ENCODE measurements at places on chromosomes 2 and 18.

GRCh38 chr2:27291865-27292264, 9.6 kb downstream of the TRIM54 start:
- no peak overlapping the region for H3K27ac ChIP-seq
- DNase-seq, result no peak
- no peak overlapping the region for H3K4me3 ChIP-seq
- no peaks in the 10 kb centered on the region for H3K27me3 ChIP-seq
- no peaks in the 10 kb centered on the region for H3K4me1 ChIP-seq

DNA sequence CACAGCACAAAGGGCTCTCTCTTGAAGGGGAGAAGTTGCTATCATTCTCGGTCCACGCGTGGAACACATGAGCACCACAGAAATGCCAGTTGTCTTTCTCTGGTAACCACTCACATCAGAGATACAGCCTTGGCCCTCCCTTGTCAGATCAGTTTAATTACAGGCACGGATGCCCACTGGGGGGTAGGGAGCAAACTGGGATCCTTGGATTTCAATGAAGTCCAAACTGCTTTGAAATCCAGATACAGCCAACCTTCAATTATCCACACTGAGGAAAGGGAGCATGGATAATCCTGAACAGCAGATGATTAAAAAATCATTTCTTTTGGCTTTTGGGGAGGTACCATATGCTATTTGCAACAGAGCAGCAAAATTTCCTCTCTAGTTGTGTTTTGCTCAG, 63.7 kb upstream of the DAPL1 start:
- no peak overlapping the region for H3K27ac ChIP-seq
- H3K36me3 ChIP-seq, result no peaks in the 10 kb centered on the region
- H3K27me3 ChIP-seq, result no peaks in the 10 kb centered on the region
- DNase-seq, result no peak
- no peaks in the 10 kb centered on the region for H3K4me1 ChIP-seq

DNA sequence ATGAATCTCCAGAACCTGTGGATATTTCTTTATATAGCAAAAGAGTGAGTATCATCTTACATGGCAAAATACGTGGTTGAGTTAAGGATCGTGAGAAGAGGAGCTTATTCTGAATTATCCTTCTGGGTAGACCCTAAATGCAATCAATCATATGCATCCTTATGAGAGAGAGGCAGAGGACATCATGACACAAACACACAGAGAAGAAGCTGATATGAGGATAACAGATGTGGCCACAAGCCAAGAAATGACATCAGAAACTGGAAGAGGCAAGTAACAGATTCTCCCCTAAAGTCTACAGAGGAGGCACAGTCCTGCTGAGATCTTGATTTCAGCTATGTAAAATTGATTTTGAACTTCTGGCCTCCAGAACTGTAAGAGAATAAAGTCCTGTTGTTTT, 730.2 kb upstream of the ZNF804A start:
- H3K4me1 ChIP-seq, result no peaks in the 10 kb centered on the region
- no peak overlapping the region for H3K4me3 ChIP-seq
- H3K27ac ChIP-seq, result no peak overlapping the region

GRCh38 chr2:226874749-226875148, 38.9 kb downstream of the RHBDD1 start:
- no peaks in the 10 kb centered on the region for H3K4me1 ChIP-seq
- H3K36me3 ChIP-seq, result no peaks in the 10 kb centered on the region
- no peaks in the 10 kb centered on the region for H3K27me3 ChIP-seq
- DNase-seq, result no peak
- H3K4me3 ChIP-seq, result no peak overlapping the region

GRCh38 chr18:48136827-48137373, 206.4 kb upstream of the SMAD2 start:
- DNase-seq, result no peak
- no peaks in the 10 kb centered on the region for H3K36me3 ChIP-seq
- no peak overlapping the region for H3K27ac ChIP-seq
- no peak overlapping the region for H3K4me3 ChIP-seq

DNA sequence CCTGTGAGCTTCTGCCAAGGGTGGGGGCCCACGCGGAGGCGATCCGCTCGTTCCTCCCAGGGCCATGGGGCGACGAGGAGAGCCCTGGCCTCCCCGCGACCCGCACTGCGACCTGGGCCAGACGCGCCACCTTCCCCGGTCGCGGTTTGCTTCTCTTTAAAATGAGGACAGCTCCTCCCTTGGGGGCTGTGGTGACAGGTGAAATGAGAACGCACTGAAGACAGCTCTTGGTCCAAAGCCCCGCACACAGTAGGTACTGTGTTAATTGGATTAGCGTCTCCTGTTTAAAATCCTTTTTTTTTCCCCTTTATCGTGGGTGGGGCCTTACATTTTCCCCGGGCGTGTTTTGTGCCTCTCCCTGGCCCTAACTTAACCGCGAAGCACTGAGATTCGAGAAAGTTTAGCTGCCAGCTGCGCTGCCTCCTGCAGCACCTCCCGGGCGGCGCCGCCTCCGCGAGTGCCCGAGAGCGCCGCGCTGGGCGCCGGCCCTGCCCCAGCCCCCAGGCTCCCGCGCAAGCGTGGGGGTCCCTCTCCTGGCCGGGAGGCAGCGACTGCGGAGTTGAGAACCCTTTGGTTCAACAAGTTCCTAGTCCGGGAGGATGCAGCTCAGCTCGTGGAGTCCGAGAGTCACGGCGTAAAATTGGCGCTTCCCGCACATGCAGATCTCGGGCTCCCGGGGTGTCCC, 1.1 kb downstream of the HPCAL1 start:
- peak; percentile 49 for DNase-seq
- peaks cover 50% of the 10 kb centered on the region for H3K4me1 ChIP-seq
- H3K4me3 ChIP-seq, result peak overlapping the region; percentile 72
- no peaks in the 10 kb centered on the region for H3K36me3 ChIP-seq

DNA sequence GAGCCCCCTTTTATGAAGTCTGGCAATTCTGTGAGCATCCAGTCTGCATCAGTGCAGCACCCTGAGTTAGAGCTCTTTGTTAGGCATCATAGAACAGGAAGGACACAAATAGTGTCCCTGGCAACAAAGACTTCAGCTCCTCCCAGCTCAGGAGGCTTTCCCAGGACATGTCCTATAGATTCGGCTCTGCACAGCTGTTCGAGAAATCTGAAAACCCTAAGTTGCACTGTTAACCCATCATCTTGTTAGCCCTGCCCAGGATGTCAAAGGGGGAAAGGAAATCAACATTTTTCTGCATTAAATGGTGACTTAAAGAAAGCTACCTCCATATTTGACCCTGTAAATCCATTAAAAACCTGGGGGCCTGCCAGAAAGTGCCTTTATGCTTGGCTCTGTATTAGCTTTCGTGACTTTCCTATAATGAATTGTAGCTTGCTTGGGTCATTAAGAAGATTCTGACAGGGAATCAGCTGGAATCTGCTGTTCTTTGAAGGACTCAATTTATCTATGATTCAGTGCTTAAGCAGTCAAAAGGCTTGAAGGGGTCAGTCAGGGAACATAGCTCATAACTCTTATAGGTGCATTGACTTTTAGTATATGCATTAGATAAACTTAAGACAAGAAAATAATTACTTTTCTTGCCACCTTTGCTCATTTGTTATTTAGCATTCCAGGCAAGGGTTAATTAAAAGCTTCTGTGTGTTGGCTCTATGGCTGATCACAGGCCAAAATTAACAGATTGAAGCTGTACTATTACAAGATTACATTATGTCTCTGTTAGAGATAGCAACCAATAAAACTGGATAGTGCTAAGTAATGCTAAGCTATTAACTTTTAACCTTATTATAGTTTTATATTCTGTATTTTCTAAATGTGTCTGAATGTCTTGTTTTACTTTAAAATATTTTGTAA, 20.6 kb downstream of the ERMN start:
- no peaks in the 10 kb centered on the region for H3K27me3 ChIP-seq
- H3K4me3 ChIP-seq, result no peak overlapping the region
- no peak overlapping the region for H3K27ac ChIP-seq
- no peak for DNase-seq
- no peaks in the 10 kb centered on the region for H3K36me3 ChIP-seq

DNA sequence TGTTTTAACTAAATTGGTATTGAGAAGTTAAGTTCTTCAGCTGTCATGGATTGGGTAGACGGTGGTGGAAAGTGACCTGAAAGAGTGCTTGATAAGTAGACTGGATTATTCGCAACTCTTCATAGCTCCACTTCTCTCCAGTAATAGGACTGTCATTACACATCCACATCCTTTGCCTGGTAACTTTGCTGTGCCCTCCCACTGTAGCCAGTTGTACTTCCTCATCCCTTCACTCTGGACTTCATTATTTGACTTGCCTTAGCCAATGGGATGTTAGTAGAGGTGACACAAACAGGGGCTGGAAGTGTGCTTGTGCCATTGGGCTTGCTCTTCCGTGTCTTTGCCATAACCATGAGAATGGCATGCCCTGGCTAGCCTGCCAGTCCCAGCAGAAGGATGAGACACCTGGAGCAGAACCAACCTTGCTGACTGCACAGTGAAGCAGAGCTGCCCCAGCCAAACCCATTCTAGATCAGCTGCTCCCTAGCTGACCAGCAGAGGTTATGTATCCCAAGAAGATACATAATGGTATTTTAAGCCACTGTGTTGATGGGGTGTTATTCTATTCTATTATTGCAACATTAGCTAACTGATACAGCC, 16.9 kb downstream of the QPCT start:
- DNase-seq, result no peak
- peaks cover under 1% of the 10 kb centered on the region for H3K4me1 ChIP-seq
- no peak overlapping the region for H3K4me3 ChIP-seq
- H3K27me3 ChIP-seq, result no peaks in the 10 kb centered on the region

- H3K4me3 ChIP-seq, result no peak overlapping the region
- H3K4me1 ChIP-seq, result no peaks in the 10 kb centered on the region
- H3K36me3 ChIP-seq, result no peaks in the 10 kb centered on the region
- no peak overlapping the region for H3K27ac ChIP-seq
Observed at GRCh38 chr2:187934236-187934635, 357.4 kb upstream of the GULP1 start.

GRCh38 chr2:126999106-126999756, 100.5 kb downstream of the TEX51 start:
- no peak for DNase-seq
- H3K27me3 ChIP-seq, result no peaks in the 10 kb centered on the region
- no peak overlapping the region for H3K27ac ChIP-seq

GRCh38 chr18:59219672-59220163, at the start of gene GRP:
GRP (plus strand) TSS chr18:59220158; CDS start chr18:59220266, 108 bp downstream.
- no peaks in the 10 kb centered on the region for H3K4me1 ChIP-seq
- H3K27me3 ChIP-seq, result peaks cover 14% of the 10 kb centered on the region
- DNase-seq, result no peak
- no peak within 1 kb of the TSS for H3K4me3 ChIP-seq

- DNase-seq, result no peak
- H3K4me3 ChIP-seq, result no peak overlapping the region
- no peak overlapping the region for H3K27ac ChIP-seq
- H3K36me3 ChIP-seq, result no peaks in the 10 kb centered on the region
- H3K4me1 ChIP-seq, result no peaks in the 10 kb centered on the region
Observed at GRCh38 chr18:3150274-3150673, 69.5 kb downstream of the MYOM1 start.

All from naive thymus-derived CD4-positive, alpha-beta T cell (primary cell).